ENCODE measurements at places on chromosomes 11 and 22.

- DNase-seq = no peak
Observed at GRCh38 chr22:32326647-32327046, 31.0 kb upstream of the RFPL3 start.

DNA sequence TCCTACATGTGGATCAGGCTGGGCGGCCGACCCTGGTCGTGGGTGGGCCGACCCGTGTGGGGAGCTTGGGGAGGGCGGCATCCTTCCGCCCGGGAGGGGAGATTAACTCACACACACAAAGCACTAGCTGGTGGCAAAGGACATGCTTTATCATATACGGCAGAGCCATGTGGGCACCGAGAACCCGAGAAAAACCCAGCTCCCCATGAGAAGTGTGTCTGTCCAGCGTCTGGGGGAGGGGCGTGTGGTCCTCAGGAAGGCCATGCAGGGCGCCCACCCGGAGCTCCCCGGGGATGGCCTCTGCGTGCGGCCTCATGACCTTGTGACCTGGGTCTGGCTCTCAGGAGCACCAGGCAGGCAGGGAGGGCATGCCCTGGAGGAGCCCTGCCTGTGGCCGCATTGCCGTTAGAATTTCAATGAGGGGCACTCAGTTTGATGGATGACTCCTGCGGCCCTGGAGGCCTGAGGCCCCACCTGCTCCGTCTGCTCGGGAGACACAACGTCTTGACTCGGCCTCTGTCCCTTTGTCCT is 39.4 kb upstream of the TOLLIP start:
- DNase-seq = no peak

- DNase-seq = no peak
Observed at GRCh38 chr11:72293910-72294615, 50.1 kb upstream of the PHOX2A start.

- DNase-seq = no peak
Observed at GRCh38 chr11:124605719-124606118, 5.5 kb upstream of the PANX3 start.

DNA sequence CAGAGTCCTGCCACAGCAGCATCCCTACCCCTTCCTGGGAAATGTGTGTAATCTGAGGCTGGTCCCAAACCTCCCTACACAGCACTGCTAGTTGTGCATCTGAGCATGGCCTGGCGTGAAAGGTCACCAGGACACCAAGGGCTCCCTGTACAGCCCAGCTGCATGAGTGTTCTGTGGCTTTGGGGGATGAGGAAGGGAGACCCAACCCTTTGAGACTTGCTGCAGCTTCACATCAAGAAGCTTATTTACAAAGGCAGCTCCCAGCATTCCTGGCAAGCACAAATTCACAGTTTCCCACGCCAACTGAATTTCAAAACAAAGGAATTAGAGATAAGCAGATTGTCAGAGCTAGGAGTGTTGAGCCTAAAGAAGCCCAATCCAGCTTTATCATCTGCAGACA is 32.2 kb downstream of the CSNK2A3 start:
- DNase-seq = no peak

DNA sequence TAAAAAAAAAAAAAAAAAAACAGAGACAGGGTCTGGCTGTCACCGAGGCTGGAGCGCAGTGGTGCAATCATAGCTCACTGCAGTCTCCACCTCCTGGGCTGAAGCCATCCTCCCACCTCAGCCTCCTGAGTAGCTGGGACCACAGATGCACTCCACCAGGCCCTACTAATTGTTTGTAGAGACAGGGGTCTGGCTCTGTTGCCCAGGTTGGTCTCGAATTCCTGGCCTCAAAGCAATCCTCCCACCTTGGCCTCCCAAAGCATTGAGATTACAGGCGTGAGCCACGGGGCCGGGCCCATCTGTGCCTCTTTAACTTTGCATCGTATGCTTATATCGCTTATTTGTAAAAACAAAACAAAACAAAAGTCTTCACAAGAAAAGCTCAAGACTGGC is 3.1 kb downstream of the CPT1A start:
- no peak for DNase-seq

- DNase-seq = no peak
Observed at GRCh38 chr11:34323601-34324000, 34.2 kb downstream of the ABTB2 start.
